ENCODE measurements at places on chromosomes 1 and 21. TPM values are rescaled to one million over a fixed set of nuclear protein-coding genes. Genes with fewer than 3 reads are reported as not detected.

Gene CDC42BPA
- 105 TPM for total RNA-seq

Gene C1orf74
- 5.2 TPM for total RNA-seq

Gene ASAP3
- 43.1 TPM for total RNA-seq

Gene ESRRG
- total RNA-seq, result 0.93 TPM

Gene FMO2
- total RNA-seq, result 3.4 TPM

Gene ANXA9
- total RNA-seq, result 6.9 TPM

Gene SELENOF
- total RNA-seq, result 115 TPM

Gene BEND5
- 7.1 TPM for total RNA-seq

Gene GOLT1A
- 2.2 TPM for total RNA-seq

DNA sequence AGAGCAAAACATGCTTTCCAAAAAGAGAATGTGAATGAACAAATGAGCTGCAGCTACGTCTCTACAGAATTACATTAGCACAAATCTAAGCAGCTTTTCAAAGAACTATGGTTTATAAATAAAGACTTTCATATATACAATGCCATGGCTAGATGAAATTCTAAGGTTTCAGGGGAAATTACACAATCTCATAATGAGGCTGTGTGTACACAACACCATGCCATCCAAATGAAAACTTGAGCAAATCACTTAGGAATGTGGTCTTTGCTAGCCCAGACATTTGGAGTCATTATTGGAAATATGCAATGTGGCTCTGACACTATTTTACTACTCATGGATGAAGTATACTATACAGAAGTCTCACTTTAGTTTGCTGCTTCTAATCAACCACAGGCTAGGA, 37.5 kb downstream of the SPAG17 start:
- H3K36me3 ChIP-seq, result no peaks in the 10 kb centered on the region
- H3K27me3 ChIP-seq, result no peaks in the 10 kb centered on the region
- DNase-seq, result no peak
- H3K27ac ChIP-seq, result no peak overlapping the region
- no peaks in the 10 kb centered on the region for H3K4me1 ChIP-seq

- peaks cover 3% of the 10 kb centered on the region for H3K4me1 ChIP-seq
- H3K36me3 ChIP-seq, result no peaks in the 10 kb centered on the region
- H3K4me3 ChIP-seq, result no peak overlapping the region
Observed at GRCh38 chr21:44370027-44370735, 16.8 kb downstream of the TRPM2 start.

- H3K27me3 ChIP-seq, result no peaks in the 10 kb centered on the region
- H3K27ac ChIP-seq, result peak overlapping the region; percentile 72
- peak; percentile 38 for DNase-seq
- no peak overlapping the region for H3K4me3 ChIP-seq
Observed at GRCh38 chr1:150622303-150622975, 7.0 kb downstream of the ENSA start.

DNA sequence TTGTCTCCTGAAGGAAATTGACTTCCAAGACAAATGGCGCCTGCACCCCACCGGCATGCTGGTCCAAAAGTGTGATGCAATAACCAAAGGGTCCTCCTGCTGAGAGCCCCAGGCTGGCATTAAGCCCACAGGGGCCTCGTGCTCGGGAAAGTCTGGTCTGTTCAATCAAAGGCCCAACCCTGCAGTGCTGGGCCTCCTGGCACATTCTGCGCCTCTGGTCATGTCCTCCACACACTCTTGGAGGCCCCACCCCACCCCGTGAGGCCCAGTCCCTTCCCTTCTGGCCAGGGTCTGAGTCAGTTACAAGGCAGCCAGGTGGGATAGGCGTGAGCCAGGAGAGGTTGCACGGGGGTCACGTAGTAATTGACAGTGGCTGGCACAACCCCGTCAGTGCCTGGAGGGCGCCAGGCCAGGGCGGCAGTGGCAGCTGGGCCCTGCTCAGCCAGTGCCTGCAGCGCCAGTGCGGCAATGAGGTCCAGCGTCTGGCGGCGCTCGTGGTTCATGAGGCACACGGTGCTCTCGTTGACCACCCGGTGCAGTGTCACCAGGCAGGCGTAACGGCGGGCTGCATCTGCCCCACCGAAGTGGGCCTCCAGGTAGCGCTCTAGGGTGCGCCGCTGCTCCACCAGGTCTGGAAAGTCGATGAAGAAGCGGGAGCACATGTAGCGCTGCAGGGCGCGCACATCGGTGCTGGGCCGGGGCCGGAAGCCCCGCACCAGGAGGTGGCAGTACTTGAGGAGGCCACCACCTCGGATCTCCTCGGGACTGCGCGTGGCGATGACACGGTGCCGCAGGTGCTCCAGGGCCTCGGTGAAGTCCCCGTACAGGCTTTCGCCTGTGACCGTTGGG, 6.8 kb downstream of the TENT5B start:
- no peaks in the 10 kb centered on the region for H3K27me3 ChIP-seq
- H3K4me3 ChIP-seq, result no peak overlapping the region
- H3K27ac ChIP-seq, result no peak overlapping the region
- H3K4me1 ChIP-seq, result peaks cover 8% of the 10 kb centered on the region
- no peaks in the 10 kb centered on the region for H3K36me3 ChIP-seq
- no peak for DNase-seq

GRCh38 chr1:96416111-96416595, 305.4 kb upstream of the PTBP2 start:
- H3K4me3 ChIP-seq, result no peak overlapping the region
- no peak for DNase-seq
- no peak overlapping the region for H3K27ac ChIP-seq
- no peaks in the 10 kb centered on the region for H3K36me3 ChIP-seq

- no peaks in the 10 kb centered on the region for H3K4me1 ChIP-seq
- no peaks in the 10 kb centered on the region for H3K27me3 ChIP-seq
- no peak for DNase-seq
- no peak overlapping the region for H3K27ac ChIP-seq
- no peak overlapping the region for H3K4me3 ChIP-seq
Observed at GRCh38 chr1:215845234-215845891, 278.3 kb downstream of the KCTD3 start.

GRCh38 chr1:171256940-171257606, 8.8 kb downstream of the FMO1 start:
- no peaks in the 10 kb centered on the region for H3K27me3 ChIP-seq
- no peak for DNase-seq
- H3K4me1 ChIP-seq, result peaks cover 12% of the 10 kb centered on the region

DNA sequence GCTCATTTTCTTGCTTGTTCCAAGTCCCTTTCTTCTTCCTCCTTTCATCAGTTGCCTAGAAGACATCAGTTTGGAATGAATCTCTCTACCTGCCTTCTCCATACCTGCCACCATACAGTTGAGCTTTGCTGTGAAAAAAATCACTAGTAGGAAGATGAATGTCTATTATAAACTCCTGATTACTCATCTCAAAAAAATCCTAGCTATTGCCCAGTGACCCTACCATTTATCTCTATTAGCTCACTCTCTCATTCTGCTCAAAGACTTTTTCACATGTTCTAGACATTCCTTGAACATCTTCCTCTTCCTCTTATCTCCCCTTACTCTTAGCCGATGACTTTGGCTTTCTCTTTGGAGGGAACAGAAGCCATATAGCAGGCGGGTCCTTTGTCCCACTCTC, 49.7 kb upstream of the HMGB4 start:
- no peaks in the 10 kb centered on the region for H3K27me3 ChIP-seq
- no peaks in the 10 kb centered on the region for H3K36me3 ChIP-seq
- H3K4me3 ChIP-seq, result no peak overlapping the region
- no peak overlapping the region for H3K27ac ChIP-seq
- no peaks in the 10 kb centered on the region for H3K4me1 ChIP-seq
